Cardiac septum (tissue), 1 donor: ENCODE measurements at places on chromosomes 13 and 19. TPM values are rescaled to one million over a fixed set of nuclear protein-coding genes. Genes with fewer than 3 reads are reported as not detected.

GRCh38 chr13:28412981-28413380 is 81.9 kb downstream of the FLT1 start:
- DNase-seq: no peak

DNA sequence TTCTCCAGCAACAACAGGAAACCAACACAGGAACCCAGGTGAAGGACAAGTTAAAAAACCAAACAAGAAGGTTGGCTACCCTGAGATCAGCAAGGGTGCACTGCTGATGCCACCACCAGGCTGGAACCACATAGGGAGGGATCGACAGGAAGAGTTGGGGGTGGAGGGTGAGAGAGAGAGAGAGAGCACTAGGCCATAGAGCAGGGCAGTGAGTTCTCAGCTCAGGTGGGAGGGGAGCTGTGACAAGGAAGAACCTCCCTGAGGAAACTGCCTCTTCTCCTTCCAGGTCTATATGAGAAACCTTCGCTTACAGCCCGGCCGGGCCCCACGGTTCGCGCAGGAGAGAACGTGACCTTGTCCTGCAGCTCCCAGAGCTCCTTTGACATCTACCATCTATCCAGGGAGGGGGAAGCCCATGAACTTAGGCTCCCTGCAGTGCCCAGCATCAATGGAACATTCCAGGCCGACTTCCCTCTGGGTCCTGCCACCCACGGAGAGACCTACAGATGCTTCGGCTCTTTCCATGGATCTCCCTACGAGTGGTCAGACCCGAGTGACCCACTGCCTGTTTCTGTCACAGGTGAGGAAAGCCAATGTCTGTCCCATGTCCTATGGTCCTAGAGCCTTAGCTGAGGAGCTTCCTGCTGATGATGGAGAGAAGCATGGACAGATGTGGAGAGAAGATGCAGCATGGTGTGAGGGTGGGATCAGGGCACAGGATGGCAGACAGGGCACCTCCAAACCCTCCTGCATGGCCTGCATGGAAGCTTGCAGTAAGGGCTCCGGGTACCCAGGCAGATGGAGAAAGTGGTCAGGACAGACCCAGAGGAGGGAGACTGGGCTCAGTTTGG is 2.5 kb downstream of the KIR2DL4 start:
- DNase-seq: no peak

- DNase-seq: no peak
Measured at GRCh38 chr19:15524781-15525180, 16.5 kb downstream of the CYP4F22 start.

DNA sequence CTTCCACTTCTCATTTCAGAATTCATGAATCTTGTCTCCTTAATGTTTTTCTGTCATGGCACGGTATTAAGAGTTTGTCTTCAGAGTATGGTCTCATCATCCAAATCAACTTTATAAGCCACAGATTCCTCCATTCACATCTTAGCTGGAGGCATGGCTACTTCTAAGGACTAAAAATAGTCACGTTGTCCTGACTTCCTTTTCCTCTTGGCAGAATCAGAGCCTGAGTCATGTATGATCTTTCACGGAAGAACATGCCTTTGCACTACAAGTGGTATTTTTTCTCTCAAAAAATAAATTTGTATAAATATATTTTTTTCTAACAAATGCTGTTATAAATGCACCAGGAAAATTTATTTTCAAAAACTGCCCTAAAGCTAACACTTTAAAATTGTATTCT is 71.4 kb downstream of the ALOX5AP start:
- no peak for DNase-seq

DNA sequence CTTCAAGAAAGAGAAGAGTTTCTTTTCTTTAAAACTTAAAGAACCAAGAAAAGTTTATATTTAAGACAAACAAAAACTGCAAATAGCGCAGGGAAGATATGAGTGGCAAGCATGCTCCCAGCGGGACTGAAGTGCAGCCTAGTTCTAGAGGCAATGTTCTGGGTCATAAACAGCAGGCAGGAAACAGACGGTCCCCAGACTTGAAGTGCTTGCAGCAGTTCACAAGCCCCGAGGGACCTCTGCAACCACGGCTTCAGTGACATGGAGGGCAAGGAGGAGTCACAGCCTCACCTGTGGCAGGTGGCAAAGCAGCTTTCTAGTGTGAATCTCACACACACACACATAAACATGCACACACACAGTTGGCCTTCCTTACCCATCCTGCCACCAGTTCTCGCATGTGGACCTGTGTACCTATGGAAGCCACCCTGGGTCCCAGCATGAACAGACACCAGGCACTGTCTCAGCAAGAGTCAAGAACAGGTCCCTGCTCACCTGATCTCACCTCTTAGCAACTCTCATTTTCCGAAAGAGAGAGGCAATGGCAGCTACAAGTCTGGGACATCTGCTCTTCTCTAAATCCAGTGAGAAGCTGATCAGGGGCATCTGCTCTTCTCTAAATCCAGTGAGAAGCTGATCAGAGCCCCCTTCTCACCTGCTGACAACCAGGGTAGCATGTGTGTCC is 162.0 kb downstream of the EFNB2 start:
- no peak for DNase-seq

GRCh38 chr19:55096061-55096701 is 20.5 kb downstream of the EPS8L1 start:
- DNase-seq: no peak

FLT3LG gene
- 3.8 TPM for total RNA-seq

PEX11G gene
- 1.9 TPM for total RNA-seq

PODNL1 gene
- 3.5 TPM for total RNA-seq
